HTR-8/SVneo (cell line): ENCODE measurements at places on chromosomes 1 and 21.

- no peak for DNase-seq
Observed at GRCh38 chr1:86263101-86263500, 106.5 kb upstream of the COL24A1 start.

DNA sequence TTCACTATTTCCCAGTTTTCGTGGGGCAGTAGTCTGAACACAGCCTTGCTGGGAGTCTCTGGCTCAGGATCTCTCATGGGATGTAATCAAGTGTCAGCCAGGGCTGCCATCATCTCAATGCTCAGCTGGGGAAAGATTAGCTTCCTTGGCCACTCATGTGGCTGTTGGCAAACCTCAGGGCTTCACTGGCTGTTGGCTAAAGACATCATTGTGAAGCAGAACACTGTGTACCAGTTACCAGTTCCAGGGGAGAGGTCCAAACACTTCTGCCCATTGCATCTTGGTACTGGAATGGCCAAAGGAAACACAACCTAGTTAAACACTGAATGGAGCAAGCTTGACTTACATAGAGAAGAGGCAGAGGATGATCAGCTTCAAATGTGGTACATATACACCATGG lies 33.7 kb downstream of the AADACL4 start:
- no peak for DNase-seq

GRCh38 chr1:224779536-224779935 lies 149.9 kb upstream of the DNAH14 start:
- DNase-seq, result no peak

GRCh38 chr1:113545210-113545609 lies 154.9 kb downstream of the MAGI3 start:
- DNase-seq, result no peak

DNA sequence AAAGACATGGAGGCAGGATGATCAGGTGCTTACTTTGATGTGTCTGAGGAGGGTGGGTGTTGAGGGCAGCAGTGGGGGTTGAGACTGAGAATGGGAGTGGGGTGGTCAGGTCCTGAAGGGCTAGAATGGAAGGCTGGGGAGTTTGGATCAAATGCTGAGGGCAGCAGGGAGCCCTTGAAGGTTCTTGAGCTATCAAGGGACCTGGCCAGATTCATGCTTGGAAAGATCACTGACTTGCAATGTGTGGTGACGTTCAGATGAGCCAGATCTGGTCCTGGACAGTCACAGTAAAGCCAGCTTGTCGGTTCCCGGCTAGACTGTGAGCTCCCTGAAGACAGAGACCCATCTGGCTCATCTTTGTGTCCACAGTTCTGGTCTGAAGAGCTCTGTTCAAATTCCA lies 3.8 kb downstream of the EPHB2 start:
- DNase-seq, result no peak

DNA sequence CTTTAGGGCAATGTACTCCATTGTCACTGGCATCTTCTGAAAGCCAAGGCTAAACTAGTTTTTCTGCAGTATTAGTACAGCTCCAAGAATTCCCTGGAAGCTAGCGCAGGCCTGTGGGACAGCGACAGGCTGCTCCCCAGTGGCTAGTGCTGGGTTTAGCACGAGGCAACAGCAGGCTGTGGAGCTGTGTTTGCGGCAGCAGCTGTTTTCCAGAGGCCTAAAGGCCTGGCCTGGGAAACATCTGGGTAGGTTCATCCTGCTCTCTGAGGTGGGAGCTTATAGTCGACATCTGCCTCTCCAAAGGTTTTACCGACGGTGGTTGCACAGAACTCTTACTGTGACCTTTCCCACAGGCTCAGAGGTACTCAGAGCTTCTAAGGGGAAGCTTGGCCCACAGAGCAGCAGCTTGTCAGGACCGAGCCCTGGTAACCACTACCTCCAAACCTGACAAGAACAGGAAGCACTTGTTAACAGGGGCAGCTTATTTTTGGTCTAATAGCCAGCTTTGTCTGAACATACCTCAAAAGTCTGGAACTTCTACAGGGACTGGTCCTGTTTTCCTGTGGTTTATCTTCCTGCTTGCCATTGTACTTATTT lies 17.2 kb downstream of the CC2D1B start:
- no peak for DNase-seq

- no peak for DNase-seq
Observed at GRCh38 chr1:172723251-172723650, 64.3 kb downstream of the FASLG start.

- DNase-seq, result peak; percentile 75
Observed at GRCh38 chr1:23194119-23194984, 22.9 kb downstream of the HTR1D start.

DNA sequence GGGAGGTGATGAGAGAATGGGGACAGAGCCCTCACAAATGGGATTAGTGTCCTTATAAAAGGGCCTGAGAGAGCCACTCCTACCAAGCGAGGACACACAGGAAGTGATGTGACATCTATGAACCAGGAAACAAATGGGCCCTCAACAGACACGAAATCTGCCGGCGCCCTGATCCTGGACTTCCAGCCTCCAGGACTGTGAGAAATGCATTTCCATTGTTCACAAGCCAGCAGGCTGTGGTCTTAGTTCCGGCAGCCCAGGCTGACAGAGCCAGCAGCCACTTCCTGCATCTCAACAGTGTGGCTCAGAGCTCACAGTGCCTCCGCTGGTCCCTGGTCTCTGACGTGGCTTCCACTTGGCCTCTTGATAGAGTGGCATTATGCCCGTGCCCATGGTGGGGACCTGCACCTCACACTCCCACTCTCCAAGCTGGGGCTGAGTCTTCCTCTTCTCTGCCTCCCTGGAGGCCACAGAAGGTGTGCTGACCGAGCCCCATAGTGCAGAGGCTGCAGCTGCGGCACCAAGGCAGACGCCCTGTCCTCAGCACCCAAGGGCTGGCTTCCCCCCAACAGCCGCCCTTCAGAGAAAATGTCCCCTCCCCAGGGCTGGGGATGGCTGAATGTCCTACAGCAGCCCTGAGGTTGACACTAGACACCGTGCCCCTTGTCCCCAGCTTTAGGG lies 44.9 kb downstream of the ACOT7 start:
- DNase-seq, result no peak

- no peak for DNase-seq
Observed at GRCh38 chr1:159922511-159923202, 2.6 kb downstream of the TAGLN2 start.

DNA sequence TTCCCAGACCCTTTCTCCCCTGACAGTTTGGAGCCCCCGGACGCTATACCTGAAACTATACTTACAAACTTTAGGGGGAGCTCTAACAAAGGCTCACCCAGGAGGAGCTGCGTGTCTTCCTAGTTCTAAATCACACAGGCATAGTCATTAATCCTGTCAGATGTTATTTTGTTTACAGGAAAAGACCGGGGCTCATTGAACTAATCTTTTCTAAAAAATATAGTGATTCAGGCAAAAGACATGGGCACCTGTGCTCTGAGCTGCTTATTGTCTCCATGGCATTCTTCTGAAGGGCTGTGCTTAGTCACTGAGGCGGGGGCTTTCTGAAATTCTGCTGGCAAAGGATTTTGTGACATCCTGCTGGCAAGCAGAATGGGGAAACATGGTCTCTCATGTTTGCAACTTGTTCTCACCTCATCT lies 1577.0 kb downstream of the NCAM2 start:
- DNase-seq, result peak; percentile 66

DNA sequence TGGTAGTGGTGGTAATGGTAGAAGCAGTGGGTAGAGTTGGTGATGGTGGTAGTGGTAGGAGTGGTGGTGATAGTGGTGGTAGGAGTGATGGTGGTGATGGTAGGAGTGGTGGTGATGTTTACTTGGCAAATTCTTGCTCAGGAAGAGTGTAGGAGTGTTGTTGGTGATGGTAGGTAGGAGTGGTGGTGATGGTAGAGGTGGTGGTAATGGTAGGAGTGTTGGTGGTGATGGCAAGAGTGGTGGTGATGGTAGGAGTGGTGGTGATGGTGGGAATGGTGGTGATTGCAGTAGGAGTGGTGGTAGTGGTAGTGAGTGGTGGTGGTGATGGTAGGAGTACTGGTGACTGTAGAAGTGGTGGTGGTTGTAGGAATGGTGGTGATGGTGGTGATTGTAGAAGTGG lies 106.5 kb downstream of the DISC1 start:
- no peak for DNase-seq
